Renal cortical epithelial cell (primary cell): ENCODE measurements at places on chromosomes 7 and 10. TPM values are rescaled to one million over a fixed set of nuclear protein-coding genes. Genes with fewer than 3 reads are reported as not detected.

The ZNF488 gene
- 0.17 and 0.25 TPM in 2 replicates for total RNA-seq

The LRMDA gene
- total RNA-seq = 8.7 and 11.7 TPM in 2 replicates

The ZPBP gene
- 0.17 TPM in 1 of 2 replicates, not detected in the other for total RNA-seq

The BHLHA15 gene
- total RNA-seq = 0.94 and 1.0 TPM in 2 replicates

The CALHM1 gene
- not detected in 2 replicates for total RNA-seq

The TFPI2 gene
- 22.7 and 65.1 TPM in 2 replicates for total RNA-seq

The AIFM2 gene
- 2.8 and 6.7 TPM in 2 replicates for total RNA-seq

The PLEKHS1 gene
- under 0.01 and 0.45 TPM in 2 replicates for total RNA-seq

The EN2 gene
- total RNA-seq = 0.05 TPM in 1 of 2 replicates, not detected in the other

The NPY4R2 gene
- total RNA-seq = 1.6 TPM in 2 replicates

The FOXP2 gene
- 0.15 and 1.9 TPM in 2 replicates for total RNA-seq

The TAS2R16 gene
- not detected in 2 replicates for total RNA-seq

The ZNF804B gene
- not detected in 2 replicates for total RNA-seq

The WNT2 gene
- total RNA-seq = 0.35 TPM in 1 of 2 replicates, not detected in the other

The BBS9 gene
- 12.0 and 23.7 TPM in 2 replicates for total RNA-seq

The TMEM72 gene
- 0.15 TPM in 1 of 2 replicates, not detected in the other for total RNA-seq

The MOGAT3 gene
- not detected in 2 replicates for total RNA-seq

The NPTX2 gene
- total RNA-seq = 0.35 TPM in 1 of 2 replicates, not detected in the other

The EBLN1 gene
- not detected in 2 replicates for total RNA-seq

The OR2A1 gene
- 0.05 TPM in 1 of 2 replicates, not detected in the other for total RNA-seq

The C10orf67 gene
- 0.35 and 0.55 TPM in 2 replicates for total RNA-seq

The KCND2 gene
- total RNA-seq = 0.05 and 0.17 TPM in 2 replicates

The CCL24 gene
- total RNA-seq = not detected in 2 replicates

The GPR85 gene
- 0.17 and 0.35 TPM in 2 replicates for total RNA-seq

The TMEM225B gene
- 0.55 TPM in 1 of 2 replicates, not detected in the other for total RNA-seq

The NPY4R gene
- 1.9 TPM in 1 of 2 replicates, not detected in the other for total RNA-seq

The PIK3AP1 gene
- 5.4 and 14.9 TPM in 2 replicates for total RNA-seq

The SH2D4B gene
- under 0.01 TPM in 1 of 2 replicates, not detected in the other for total RNA-seq

The KIAA1217 gene
- total RNA-seq = 6.9 and 33.3 TPM in 2 replicates

The BUD23 gene
- 34.0 and 67.7 TPM in 2 replicates for total RNA-seq

The NYAP1 gene
- total RNA-seq = 0.20 TPM in 1 of 2 replicates, not detected in the other

The ANKRD22 gene
- 0.05 and 1.0 TPM in 2 replicates for total RNA-seq

The PTER gene
- 25.6 and 34.7 TPM in 2 replicates for total RNA-seq

The RBP3 gene
- total RNA-seq = not detected in 2 replicates

The JMJD1C gene
- 74.8 and 122 TPM in 2 replicates for total RNA-seq

The PDZD7 gene
- total RNA-seq = 1.3 and 4.7 TPM in 2 replicates

The NKX2-3 gene
- not detected in 2 replicates for total RNA-seq

The AKR1C4 gene
- total RNA-seq = not detected in 2 replicates

The KIFBP gene
- total RNA-seq = 54.9 and 73.8 TPM in 2 replicates

The CDK14 gene
- 30.2 and 32.8 TPM in 2 replicates for total RNA-seq

The SMO gene
- total RNA-seq = 6.3 and 26.0 TPM in 2 replicates

The PAPOLB gene
- not detected in 2 replicates for total RNA-seq

The KIF11 gene
- 3.1 and 14.9 TPM in 2 replicates for total RNA-seq

The GCK gene
- total RNA-seq = 0.10 TPM in 1 of 2 replicates, not detected in the other

The PAX4 gene
- not detected in 2 replicates for total RNA-seq

The OGDHL gene
- 7.1 and 58.5 TPM in 2 replicates for total RNA-seq

The SPDYE11 gene
- total RNA-seq = not detected in 2 replicates
